Substantia nigra (tissue), 51 donors: ENCODE measurements at places on chromosomes 3 and 15.

DNA sequence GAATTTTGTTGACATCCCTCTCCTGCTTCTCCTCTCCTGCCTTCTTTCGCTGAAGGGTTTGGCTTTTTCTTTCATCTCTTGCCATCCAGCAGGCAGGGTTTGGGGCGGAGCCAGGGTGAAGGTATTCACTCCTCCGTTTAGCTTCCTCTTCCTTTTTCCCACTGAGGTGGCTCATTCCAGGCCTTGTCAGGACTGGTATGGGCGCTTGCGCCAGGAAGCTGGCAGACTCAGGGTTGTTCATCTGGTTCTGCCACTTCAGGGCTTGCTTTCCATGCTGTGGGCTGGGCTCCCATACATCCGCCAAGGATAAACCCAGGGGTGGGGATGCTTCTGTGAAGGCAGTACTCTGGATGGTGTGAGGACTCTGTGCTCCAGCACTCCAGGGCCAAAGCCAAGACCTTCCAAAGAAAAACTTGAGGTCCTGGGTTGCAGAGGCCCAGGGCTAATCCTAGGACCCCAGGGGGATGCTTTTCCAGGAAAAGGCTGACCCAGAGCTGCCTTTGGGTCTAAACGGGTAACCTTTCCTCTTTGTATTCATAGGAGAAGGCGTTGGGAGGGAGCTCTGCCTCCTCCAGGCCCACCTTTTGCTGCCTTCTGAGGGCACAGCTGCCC lies 7.7 kb upstream of the AMOTL2 start:
- DNase-seq, result no peak

DNA sequence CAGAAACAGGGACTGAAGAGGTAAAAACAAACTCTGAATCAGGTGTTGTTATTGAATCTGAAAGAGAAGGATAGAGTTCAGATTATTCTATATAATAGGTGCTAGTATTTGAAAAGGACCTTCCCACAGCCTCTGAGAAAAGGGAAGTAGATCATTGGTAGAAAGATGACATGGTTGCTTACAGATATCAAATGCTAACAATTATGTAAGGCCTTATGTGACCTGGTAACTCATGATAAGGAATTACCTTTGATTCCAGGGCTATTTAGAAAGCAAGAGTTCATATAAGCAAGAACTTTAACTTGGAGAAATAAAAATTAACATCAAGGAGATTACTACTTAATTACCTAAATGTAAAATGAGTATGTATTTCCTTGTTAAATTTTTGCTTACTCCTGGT lies 7.6 kb downstream of the SLC27A2 start:
- DNase-seq, result no peak

- no peak for DNase-seq
Measured at GRCh38 chr3:114223143-114223542, 14.2 kb downstream of the ZNF80 start.

GRCh38 chr15:28113394-28114113 lies 14.4 kb upstream of the OCA2 start:
- DNase-seq, result no peak

GRCh38 chr3:155984791-155985417 lies 114.5 kb downstream of the GMPS start:
- DNase-seq, result no peak

GRCh38 chr3:152039887-152040286 lies 166.4 kb downstream of the SUCNR1 start:
- no peak for DNase-seq

DNA sequence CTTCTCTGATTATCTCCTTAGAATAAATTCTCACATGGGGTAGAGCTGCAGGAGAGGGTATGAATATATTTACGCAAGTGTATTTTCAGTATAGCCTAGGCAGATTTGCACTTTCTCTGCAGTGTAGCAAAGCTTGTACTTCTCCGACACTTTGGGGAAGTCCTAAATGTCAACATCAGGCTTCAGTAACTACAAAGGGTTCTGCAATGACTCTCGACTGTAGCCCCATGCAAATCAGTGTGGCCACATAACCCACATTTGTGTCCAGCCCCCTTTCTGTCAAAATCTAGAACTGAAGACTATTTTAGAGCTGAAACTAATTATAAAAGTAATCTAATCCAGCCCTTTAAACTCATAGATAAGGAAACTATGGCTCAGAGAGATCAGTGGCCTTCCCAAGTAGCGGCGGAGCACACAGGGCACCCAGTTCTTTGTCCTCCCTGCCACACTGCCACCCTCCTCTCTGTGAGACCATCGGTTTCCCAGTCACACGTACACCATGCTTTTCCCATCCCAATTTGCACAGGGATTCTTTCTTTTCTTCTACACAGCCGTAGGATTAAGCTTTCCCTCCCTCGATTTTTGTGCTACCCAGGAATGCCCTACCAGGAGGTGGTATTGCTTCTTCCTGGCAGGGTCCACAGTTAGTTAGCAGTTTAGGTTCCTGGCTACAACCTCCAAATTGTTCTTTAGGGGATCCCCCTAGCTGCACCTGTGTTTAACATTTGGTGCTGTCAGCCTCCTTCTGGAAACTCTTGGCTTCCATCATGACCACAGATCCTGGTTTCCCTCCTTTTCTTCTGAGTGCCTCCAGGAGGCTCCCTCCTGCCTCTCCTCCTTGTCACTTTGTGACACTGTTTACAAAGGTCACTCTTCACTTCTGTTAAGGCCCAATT lies 22.9 kb downstream of the MRAS start:
- DNase-seq, result no peak

DNA sequence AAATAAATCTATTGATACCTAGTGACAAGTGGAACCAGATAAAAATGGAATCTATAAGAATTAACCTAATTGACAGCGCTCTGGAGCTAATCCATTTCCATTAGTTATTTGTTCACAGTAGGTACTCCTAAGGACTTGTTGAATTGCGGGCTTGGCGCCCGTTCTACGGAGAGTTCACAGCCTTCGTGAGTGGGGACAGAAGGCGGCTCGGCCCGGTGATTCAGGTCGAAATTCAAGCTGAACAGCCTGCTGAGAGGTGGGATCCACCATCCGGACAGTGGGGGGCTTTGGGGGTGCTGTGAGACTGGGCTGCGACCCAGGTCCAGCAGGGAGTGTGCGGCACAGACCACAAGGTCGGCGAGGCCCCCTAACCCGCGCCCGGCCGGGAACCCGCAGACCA lies 779 bp upstream of the CTNNB1 start:
- DNase-seq, result no peak

DNA sequence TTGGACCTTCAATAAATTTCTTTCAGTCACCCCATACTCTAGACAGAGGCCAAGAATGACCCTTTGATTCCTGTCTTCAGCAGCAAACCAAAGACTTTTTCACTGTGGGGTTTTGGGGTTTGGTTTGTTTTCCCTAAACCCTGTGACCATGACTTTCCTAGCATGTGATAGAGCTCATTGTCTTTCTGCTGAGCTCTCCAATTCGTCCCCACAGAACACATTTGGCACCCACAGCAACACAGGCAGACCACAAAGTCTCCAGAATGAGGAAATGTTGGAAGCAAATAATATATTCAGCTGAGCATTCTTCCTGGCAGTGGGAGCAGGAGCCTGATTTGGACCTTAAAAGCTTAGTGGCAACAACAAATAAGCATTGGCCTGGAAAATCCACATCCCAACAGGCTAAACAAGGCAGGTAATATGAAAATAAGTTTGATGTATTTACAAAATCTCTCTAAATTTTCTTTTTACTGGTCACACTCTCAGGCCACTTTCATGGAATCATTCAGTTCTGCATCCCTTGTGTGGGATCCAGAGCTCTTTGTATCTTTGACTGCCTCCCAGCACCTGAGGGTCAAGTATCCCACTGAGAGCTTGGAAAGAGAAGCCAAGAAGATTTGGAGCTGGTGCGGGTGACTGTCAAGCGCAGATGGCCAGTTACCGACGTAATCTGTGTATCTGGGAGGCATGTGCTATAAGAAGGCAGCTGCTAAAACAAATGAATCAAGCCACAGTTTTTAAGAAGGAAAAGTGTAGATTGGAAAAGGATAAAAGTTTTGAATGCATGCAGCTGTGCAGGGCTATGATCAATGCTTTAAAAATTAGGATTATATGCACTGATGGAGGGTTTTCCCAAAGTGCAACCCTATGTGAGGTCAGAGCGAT lies 36.5 kb upstream of the CPB1 start:
- DNase-seq, result peak; percentile 45

GRCh38 chr3:11350374-11350773 lies 78.2 kb downstream of the ATG7 start:
- DNase-seq, result no peak

DNA sequence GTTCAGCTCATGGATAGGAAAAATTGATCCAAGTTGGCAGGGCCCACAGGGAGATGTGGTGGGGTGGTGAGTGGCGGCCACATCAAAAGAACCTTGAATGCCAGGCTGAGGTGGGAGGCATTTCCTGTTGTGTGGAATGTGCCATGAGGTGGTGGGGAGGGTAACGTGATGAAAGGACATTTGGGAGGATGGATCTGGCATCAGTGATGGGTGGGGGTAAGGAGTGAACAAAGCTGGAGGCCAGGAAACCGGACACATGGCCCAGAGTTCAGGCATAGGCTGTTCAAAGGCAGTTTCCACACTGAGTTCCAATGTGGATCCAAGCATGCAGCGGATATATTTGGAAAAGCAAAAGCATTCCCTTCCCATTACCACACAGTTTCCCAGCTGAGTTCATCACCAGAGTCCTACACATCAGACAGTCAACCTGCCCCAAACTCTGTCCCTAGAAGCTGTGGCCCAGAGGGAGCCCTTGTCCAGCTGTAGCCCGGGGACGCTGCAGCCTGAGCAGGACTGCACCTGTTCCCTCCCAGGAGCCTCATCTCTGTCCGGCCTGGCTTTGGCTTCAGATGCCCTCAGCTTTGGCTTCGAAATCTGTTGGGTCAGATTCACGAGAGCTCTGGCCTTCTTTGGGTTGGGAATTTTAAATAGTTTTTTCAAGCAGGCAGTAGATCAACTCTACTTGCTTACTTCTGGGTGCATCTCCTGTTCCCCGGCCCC lies 37.8 kb upstream of the GOLGA6B start:
- no peak for DNase-seq

GRCh38 chr3:184662187-184662586 lies 49.7 kb downstream of the MAGEF1 start:
- no peak for DNase-seq

DNA sequence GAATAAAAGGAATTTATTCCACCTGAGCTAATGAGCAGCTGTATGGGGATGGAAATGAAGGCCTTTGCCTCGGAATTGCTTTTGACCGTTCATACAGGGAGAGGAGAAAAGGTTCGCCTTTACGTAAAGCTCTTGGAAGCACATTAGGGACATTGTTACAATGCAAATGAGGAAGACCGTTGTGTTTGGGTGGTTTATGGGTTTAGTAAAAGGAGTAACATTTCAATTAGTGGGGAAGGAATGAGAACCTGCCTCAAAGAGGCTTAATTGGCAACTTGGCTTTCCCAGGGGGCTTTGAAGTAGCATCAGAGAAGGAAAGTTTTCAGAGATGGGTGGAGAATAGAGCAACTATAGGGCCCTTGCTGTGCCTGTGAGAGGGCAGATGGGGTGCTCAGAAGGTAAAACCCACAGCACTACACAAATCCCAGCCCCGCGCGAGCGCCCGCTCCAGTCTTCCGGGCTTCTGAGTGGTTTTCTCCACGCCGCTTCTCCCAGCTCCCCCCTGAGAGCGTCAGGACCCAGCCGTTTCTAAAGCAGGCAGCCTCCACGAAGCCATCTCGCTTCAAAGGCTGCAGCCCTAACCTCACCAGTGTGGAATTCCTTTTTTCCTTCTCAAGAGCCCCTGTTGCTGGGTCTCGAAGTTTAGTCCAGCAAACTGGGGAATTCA lies 192.0 kb upstream of the HES1 start:
- DNase-seq, result no peak

- no peak for DNase-seq
Measured at GRCh38 chr15:33678176-33678575, 290.1 kb upstream of the CHRM5 start.

DNA sequence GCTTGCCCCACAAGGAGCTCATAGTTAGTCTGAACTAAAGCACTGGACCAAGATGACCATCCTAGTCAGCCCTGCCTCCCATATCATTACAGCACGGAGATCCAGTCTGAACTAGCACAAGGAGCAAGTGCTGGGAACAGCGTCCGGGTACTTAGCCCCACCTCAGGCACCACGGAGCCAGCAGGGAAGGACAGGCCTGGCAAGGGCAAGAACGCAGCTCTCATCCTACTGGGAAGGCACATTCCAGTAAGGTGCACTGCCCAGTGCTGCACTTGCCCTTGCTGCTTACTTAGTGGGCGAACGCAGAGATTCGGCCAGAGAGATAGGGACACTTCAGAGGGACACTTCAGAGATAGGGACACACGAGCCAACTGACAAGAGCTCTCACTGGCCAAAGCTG lies 27.6 kb downstream of the SEC61A1 start:
- no peak for DNase-seq

GRCh38 chr3:71172951-71173350 lies 410.6 kb downstream of the FOXP1 start:
- no peak for DNase-seq

DNA sequence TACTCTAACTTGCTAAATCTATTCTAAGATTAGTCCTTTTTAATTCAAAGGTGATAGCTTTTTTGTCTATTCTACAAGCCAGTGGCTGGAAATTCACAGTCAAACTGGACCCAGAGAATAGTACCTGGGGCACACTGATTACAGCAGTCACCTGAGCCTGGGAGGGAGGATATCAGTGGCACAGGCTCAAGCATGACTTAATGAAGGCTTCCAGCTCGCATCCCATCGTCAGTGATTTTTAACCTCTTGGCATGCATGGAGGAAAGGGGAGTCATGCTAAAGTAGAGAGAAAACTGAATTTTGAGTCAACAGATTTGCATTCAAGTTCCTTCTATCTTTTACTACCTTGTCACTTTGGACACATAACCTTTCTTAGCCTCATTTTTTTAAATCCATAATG lies 24.8 kb downstream of the GOLIM4 start:
- no peak for DNase-seq

- no peak for DNase-seq
Measured at GRCh38 chr3:155032918-155033317, 47.2 kb upstream of the MME start.

- no peak for DNase-seq
Measured at GRCh38 chr15:49036650-49037545, 9.3 kb downstream of the SECISBP2L start.

DNA sequence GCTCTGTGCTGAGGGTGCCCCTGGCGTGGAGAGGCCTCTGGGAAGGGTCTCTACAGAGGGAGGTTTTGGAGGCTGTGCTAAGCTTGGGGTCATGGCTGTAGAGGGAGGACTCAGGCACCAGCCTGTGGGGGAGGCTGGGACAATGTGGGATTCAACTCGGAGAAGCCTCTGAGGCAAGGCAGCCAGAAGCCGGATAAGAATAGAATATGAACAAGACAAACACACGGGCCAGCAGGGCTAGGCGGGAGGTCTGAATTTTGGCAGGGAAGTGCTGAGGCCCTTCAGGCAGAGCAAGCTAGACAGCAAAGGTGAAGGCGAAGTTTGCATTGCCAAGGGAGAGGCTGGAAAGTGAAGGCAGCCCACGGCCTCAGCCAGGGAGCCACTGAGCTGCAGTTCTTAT lies 612.1 kb upstream of the NR2F2 start:
- no peak for DNase-seq

DNA sequence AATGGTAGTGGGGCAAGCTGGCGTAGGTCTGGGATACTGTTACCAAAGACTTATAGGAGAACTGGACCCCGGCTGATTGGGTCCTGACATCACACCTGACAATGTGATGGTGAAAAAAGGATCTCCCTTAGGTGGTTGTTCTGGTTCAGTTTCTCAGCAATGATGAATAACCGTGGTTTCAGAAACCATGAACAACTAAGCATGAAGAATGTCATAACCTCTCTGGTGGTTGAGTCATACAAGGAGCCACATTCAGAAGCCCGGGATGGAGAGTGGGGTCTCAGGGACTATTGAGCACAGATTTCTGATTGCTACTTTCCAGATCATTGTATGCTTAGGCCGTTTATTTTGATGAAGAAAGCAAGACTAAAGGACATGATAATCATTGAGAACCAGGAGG lies 17.4 kb downstream of the GPR160 start:
- no peak for DNase-seq

- DNase-seq, result no peak
Measured at GRCh38 chr3:149371001-149371722, 6.3 kb downstream of the TM4SF1 start.
